NCI-H1417 treated with DMSO at 0.1 percent for 48 hours (cell line): ENCODE measurements at places on chromosomes 13 and 19.

DNA sequence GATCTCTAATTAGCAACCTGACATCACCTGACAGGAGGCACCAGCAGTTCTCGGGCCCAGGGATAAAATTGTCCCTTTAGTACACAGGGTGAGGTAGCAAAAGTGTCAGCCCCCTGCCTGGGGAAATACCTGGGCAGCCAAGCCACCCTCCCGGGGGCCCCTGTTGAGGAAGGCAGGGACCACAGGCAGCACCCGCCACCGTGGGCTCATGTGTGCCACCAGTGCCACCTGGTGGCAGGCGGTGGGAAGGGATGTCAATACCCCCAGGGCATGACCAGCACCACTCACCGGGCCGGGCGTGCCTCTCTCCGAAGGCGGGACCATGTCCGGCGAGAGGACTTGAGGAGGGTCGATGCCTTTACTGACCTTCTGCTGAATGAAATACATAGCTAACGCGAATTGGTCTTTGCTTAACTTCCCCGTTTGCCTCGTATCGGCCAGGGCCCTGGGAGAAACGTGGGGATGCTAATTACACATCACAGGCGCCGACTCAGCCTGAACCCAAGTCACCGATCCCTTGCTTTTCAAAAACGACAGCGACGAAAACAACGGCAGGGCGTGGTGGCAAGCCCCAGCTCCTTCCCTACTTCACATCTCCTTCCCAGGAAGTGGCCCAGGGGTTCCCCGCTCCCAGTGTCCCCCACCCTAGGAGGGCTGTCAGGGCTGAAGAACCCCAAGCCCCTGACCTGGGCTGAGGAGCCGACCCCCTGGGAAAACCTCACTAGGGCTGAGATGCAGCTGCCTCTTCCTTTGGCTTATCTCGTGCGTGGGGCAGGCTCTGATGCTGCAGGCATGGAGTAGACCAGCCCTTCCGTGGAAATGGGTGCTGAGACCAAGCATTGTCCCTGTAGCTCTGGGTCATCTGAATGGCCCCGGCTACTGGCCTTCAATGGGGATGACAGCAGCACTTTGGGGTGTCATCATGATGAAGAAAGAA, 53.8 kb downstream of the EPS15L1 start:
- DNase-seq, result no peak

- no peak for DNase-seq
Measured at GRCh38 chr19:50978772-50979390, 4.8 kb downstream of the KLK7 start.

DNA sequence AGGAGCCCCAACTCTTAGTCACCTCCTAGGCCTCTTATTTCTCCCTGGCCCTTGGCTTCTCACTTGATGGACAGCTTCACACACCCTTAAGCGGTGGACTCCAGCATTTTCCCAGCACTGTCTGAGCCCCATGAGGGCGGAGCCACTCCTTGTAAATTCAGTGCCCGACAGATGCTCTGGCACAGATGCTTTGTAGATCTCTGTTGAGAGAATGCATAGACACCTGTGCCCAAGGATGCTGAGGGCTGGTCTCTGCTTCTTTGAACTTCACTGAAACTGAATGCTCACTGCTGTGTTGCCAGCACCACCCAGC, 3.3 kb downstream of the SYCN start:
- no peak for DNase-seq

- no peak for DNase-seq
Measured at GRCh38 chr13:85603735-85604134, 195.5 kb downstream of the SLITRK6 start.

DNA sequence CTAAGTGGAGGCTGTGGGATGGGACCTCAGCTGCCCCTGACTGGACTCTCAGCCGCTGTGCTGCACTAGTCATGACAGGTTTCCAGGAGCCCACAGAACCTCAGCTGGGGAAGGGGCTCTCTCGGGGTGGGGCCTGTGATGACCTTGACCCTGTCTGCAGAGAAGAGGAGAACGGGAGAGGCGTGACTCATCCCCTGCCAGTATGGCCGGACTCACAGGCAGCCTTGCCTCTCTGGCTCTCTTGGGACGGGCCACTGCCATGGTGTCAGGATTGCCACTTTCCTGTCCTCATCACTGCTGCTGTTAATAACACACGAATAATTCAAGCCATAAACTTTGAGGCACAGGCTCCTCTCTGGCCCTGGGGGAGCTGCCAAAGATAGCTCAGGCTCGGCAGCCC, 295.3 kb downstream of the UQCRFS1 start:
- no peak for DNase-seq

- no peak for DNase-seq
Measured at GRCh38 chr13:98787173-98787572, 34.7 kb upstream of the SLC15A1 start.

DNA sequence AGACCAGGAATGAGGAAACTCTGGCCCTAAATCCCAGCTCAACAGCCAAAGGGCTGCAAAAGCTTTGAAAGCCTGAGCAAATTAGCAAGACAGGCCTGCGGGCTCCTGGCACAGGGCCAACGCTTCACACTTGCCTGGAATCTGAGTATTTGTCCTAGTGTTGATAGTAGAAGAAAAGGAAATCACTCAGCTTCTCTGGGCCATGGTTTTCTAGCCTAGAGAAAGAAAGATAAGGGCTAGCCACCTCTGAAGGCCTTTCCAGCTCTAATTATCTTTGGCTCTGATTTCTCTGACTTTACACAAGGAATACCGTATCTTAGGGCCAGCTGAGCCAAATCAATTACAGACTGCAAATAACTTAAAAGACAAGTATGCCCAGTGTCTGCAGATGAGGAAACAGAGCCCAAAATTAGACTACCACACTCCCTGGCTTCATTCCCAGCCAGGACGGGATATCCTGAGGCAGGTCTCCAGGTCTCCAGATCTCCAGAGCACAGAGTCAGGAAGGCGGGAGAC, 69.6 kb downstream of the STK24 start:
- peak; percentile 26 for DNase-seq

- no peak for DNase-seq
Measured at GRCh38 chr13:67119481-67119894, 110.6 kb downstream of the PCDH9 start.

DNA sequence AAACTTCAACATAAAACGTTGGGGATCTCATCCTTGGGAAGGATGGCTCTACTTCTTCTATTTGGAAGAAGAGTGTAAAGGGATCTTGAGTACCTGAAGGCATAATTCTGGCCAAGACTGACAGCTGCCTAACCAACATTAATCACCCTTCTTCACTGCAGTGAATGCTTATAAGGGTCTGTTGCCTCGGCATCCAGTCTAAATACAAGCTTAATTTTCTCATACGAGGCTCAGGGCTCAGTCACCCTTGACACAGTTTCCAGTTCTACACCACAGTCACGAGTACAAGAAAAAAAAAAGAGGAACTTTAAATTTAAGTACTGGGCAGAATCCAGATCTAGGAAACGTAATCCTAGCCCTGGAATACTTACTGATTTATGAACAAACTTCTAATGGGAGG, 9.0 kb downstream of the FPR3 start:
- DNase-seq, result no peak

DNA sequence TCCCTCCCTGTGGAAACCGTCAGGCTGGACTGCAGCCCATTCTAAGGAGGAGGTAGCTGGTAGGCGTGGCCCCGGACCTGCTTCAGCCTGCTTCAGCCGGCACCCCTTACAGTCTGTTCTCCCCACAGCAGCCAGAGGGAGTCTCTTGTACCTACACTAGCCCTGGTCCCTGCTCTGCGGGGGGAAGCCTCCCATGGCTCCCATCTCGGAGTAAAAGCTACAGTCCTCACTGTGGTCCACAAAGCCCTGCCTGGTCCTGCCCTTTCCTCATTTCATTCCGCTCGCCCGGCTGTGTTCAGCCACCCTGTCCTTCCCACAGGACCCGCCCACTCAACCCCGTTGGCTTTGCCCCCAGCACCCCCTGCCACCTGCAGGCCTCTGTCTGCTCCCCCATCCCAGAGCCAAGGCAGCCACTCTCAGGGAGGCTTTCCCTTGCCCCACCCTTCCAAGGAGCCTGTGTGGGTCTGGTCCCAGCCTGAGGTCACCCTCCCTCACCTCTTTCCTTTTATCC, 1.3 kb downstream of the PGLYRP1 start:
- DNase-seq, result no peak

DNA sequence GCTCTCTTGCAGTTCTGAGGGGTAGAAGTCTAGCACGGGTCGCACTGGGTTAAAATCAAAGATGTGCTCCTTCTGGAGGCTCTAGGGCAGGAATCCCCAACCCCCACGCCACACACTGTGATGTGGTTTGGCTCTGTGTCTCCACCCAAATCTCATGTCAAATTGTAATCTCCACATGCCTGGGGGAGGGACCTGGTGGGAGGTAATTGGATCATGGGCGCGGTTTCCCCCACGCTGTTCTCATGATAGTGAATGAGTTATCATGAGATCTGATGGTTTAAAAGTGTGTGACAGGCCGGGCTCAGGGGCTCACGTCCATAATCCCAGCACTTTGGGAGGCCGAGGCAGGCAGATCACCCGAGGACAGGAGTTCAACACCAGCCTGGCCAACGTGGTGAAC, 26.6 kb upstream of the CALM3 start:
- DNase-seq, result no peak

- DNase-seq, result no peak
Measured at GRCh38 chr13:82717249-82717648, 1165.0 kb downstream of the SLITRK1 start.

GRCh38 chr13:49569993-49570689, 15.2 kb downstream of the RCBTB1 start:
- no peak for DNase-seq

DNA sequence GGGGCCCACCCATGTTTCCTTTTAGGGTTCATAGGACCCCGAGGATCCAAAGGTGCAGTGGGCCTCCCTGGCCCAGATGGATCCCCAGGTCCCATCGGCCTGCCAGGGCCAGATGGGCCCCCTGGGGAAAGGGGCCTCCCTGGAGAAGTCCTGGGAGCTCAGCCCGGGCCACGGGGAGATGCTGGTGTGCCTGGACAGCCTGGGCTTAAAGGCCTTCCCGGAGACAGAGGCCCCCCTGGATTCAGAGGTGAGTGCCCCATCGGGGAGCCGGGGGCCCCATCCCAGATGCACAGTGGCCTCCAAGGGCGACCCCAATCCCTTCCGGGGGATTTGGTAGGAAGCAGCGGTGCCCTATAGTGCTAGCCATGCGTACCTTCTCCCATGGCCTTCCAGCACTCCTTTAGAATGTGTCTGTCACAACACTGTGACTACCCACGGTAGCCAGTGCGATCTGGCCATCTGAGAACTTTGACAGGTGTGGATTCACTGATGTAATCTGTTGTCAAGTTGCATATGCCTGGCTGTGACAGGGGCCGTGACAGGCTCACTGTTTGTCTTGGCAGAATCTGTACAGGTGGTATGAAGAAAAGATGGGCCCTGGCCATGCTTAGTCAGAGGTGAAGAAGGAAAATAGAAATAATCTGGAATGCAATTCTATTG, 88.5 kb downstream of the RAB20 start:
- DNase-seq, result no peak

DNA sequence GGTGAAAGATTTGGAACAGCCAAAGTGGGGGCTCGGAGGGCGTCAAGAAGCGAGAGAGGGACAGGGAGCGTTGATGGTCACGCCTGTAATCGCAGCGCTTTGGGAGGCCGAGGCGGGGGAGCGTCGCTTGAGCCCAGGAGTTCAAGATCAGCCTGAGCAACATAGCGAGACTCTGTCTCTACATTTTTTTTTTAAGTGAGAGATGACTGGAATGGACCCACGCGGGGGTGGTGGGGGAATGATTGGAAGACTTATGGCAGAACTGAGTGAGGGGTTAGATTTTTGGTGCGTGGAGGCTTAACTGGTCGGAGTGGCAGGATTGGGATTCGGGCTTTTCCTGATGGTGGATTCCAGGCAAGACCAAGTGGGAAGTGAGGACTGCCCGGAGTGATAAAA, 725 bp downstream of the PSMD8 start:
- DNase-seq, result no peak

GRCh38 chr13:65763811-65764210, 1466.3 kb downstream of the PCDH9 start:
- DNase-seq, result no peak

- no peak for DNase-seq
Measured at GRCh38 chr13:76886292-76887075, at the start of gene KCTD12. KCTD12 (minus strand) TSS chr13:76886405; CDS start chr13:76886148, 257 bp downstream.

GRCh38 chr19:28292822-28293500, 920.0 kb downstream of the UQCRFS1 start:
- DNase-seq, result no peak

DNA sequence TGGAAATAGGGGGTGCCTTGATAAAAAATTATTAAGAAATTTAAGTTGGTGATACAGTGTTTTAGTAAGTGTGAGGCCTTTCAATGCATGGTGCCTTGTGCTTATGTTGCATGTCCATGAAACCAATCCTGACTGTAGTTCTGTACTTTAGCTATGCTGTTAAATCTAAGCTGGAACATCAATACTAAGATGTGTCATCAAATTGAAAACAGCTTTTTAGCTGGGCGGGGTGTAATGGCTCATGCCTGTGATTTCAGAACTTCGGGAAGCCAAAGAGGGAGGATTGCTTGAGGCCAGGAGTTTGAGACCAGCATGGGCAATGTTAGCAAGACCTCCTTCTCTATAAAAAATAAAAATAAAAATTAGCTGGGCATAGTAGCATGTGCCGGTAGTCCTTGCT, 930.3 kb upstream of the PCDH9 start:
- DNase-seq, result no peak

- no peak for DNase-seq
Measured at GRCh38 chr13:73952648-73953047, 181.6 kb downstream of the KLF12 start.

- no peak for DNase-seq
Measured at GRCh38 chr19:49064029-49064629, 489 bp downstream of the NTF4 start.

DNA sequence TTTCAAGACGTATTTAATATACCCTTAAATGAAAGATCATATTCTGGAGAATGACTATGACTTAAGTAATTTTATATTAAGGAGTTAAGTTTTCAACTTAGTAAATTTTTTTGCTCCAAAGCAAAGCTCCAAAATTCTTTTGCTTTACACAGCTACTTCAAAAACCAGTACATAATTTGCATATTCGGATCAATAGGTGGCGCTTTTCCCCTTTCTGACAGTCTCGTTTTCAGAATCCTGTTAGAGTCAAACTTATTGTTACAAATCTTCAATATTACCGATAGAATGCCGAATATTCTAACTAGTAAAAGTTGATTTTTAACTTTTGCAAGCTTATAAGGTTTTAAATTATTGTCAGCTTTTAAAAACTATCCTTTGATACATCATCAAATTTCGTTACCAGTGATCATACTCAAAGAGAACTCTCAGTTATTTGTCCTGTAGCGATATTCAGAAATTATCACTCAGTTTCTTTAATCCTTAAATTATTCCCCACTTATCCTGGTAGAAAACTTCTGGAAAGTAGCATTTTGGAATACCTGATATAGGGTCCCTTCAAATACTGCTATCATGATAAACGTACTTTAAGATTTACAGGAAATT, 852.7 kb upstream of the KLHL1 start:
- DNase-seq, result peak; percentile 40

GRCh38 chr19:8081569-8082550, 29.3 kb downstream of the CCL25 start:
- no peak for DNase-seq
